ENCODE measurements at places on chromosomes 6 and 20. TPM values are rescaled to one million over a fixed set of nuclear protein-coding genes. Genes with fewer than 3 reads are reported as not detected.

GRCh38 chr20:52275181-52275691, 83.7 kb upstream of the ZFP64 start:
- DNase-seq, result no peak

GRCh38 chr6:22550971-22551670, 18.2 kb upstream of the HDGFL1 start:
- DNase-seq, result no peak

DNA sequence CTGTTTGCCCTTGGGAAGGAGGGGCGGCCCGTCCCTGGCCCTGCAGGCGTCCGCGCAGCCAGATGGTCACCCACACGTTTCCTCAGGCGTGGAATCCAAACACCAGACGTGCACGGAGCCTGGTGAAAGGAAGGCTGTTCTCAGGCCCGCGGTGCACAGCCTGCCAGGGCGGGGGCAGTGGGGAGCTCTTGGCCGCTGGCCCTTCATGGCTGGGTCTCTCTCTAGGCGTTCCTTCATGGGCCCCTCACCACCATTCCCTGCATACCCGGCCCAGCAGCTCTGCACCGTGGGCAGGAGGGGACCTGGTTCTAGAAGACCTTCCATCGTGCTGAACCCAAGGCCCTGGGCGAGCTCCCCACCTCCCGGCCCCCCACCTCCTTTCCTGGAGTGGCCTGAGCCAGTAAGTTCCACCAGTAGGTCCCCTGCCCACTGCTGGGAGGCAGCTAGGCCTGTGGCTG, 30.4 kb upstream of the SMOC2 start:
- no peak for DNase-seq

GRCh38 chr6:116697480-116697879, 16.5 kb downstream of the KPNA5 start:
- no peak for DNase-seq

DNA sequence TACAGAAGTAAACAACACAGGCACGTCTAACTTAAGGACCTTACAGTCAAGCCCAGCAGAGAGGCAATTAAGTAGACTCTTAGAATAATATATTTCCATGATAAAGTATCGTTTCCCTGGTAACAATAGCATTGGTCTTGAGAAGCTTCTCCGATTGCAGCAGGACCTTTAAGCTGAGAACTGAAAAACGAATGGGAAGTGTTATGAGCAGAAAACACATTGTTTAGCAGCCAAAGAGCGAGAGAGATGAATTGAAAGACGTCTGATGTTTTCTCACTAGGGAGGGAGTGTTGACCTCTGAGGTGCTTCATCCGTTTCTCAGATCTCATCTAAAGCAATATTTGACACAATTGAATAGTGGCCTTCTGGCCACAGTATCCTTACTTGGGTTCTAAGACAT, 855 bp downstream of the BYSL start:
- DNase-seq, result no peak

DNA sequence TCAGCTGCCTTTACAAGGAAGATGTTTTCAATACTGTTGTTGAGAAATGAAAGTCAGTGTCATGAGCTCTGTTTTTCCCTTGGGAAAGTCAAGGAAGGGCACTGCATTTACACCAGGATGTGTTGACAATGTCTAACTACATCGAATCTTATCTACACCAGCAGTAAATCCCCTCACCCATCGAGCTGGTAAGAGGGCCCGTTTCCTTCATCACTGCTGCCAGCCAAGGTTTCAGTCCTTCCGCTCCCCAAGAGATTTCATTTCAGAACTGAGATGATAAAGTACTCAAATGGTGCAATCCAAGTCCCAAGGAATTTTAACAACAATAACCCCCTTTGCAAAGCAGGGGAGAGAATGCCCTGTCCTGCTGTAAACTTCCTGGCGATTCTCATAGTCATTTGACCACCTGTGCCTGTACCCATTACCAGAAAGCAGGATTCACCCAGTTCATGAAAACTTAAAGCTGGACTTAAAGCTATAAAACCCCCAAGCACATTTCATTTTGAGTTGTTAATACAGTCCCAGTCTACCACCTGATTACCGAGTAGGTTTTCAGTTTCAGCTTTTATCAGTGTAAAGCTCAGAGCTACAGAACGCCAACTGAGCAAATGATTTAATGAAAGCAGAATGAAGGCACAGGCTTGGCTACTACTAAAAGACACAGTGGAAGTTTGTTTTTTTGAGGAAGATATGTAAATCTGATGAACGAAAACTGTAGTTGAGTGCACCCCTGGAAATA, 122.5 kb upstream of the TAB2 start:
- no peak for DNase-seq

DNA sequence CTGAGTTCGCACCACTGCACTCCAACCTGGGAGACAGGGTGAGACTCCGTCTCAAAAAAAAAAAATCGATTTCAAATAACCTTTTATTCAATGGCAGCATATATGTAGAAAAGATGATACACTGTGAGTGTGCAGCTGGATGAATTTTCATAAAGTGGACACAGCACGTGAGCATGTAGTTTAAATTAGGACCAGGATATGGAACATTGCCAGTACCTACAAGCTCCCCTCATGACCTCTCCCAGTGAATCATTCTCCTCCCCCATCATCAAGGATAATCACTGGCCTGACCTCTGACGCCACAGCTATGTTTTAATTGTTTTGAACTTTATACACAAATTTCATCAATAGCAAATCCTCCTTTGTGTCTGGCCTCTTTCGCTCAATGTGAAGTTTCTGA, 53.8 kb upstream of the HDAC2 start:
- peak; percentile 11 for DNase-seq

- DNase-seq, result no peak
These were observed 17.3 kb downstream of the BMP2 start for GRCh38 chr20:6784767-6785166.

GRCh38 chr6:109793792-109794191, 102.7 kb downstream of the FIG4 start:
- DNase-seq, result peak; percentile 90

DNA sequence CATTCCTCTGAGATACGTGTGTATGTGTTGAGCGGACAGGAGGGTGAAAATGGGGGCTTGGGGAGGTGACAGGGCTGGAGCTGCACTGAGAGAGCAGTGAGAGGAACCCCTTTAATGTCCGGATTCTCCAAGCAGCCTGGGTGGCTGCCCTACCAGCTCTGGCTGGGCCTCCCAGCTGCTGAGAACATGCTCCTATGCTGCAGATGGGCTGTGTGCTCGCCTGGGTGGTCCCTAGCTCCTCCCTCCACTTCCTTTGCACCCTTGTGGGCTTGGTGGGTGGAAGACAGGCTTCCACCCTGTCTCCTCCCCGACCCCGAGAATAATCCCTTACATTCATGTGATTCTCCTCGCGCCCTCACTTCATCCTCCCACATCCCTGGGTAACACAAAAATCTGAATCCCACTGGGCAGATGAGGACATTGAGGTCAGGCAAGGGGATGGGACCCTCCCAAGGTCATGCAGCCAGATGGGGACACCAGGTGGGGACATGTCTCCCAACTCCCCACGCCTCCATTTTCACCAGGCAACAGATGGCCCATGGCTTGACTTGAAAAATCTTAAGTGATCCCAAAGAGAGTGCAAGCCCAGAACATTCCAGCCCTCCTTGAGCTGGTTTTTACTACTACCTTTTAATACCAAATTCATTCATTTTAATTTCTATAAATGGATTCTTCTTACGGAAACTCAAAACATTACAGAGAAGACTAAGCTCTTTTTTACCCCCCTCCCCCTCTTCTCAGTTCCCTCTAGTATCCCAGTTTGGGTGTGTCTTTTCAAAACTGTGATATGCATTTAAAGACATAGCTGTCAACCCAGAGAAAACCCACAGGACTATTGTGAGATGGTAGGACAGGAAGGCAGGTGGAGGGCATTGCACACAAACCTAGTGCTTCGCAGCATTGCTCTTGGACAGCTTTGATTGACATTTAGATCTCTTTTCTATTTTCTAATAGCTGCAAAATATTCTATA, 5.0 kb upstream of the PDRG1 start:
- no peak for DNase-seq

DNA sequence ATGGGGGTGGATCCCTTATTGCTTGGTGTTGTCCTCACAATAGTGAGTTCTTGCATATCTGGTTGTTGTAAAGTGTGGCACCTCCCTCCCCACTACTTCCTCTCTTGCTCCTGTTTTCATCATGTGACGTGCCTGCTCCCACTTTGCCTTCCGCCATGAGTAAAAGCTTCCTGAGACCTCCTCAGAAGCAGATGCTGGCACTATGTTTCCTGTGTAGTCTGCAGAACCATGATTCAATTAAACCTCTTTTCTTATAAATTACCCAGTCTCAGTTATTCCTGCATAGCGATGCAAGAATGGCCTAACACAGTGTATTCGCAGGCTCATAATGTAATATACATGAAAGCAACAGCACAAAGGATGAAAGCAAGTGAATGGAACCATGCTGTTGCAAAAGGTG, 28.4 kb upstream of the ANKRD60 start:
- no peak for DNase-seq

- peak; percentile 64 for DNase-seq
These were observed at the start of gene CNR1 for GRCh38 chr6:88165844-88166492. CNR1 (minus strand) TSS chr6:88166347; CDS start chr6:88145274, 21,073 bp downstream.

- no peak for DNase-seq
These were observed 256.6 kb downstream of the PLCB1 start for GRCh38 chr20:8388707-8389106.

- DNase-seq, result no peak
These were observed 5.6 kb upstream of the ZNF831 start for GRCh38 chr20:59157961-59158541.

DNA sequence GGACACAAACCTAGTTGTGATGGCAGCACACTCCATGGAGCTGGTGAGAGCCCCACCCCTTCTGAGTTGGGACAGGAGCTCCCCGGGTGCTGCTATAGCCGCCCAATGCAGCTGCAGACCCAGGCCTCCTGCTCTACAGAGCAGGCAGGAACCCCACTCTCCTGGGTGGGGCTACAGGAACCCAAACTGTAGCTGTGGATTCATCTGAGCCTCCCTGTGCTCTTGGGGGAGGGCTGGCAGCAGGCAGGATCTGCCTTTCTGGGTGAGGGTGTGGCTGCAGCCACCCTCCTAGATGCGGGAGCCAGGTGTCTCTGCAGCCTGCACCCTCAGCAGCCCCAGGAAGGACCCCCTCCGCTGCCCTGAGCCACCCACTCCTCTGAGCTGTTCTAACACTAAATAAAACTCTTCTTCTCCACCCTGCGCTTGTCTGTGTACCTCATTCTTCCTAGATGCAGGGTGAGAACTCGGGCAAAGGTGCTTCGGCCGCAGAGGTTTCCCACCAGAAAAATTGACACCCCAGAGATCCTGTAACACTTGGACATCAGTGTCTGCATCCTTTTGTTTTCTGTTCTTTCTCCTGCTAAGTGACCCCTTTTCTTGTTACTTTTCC, 55.2 kb upstream of the KIF13A start:
- DNase-seq, result no peak

- DNase-seq, result no peak
These were observed 137.3 kb downstream of the HDGFL1 start for GRCh38 chr6:22706651-22707050.

- DNase-seq, result no peak
These were observed 2.9 kb downstream of the FRK start for GRCh38 chr6:116057766-116058165.

- peak; percentile 87 for DNase-seq
These were observed at the start of gene PKIG for GRCh38 chr20:44582311-44583025. PKIG (plus strand) TSS chr20:44582579; CDS start chr20:44614557, 31,978 bp downstream.

DNA sequence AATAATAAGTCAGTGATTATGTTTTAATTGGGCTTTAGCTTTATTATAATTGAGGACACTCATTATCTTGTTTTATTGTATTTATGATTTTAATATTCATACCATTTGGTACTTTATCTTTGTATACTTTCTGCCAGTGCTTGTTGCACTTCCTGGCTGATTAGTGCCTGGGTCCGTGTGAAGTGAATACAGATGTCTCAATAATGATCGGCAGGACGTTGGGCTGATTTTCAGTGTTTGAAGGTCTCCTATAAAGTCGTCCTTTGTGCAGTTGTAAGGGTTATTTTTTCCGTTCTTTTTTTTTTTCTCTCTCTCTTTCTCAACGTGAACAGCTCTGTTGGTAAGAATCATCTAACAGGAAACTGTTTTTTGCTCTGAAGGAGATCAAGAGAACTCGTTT, 450.0 kb upstream of the POU3F2 start:
- no peak for DNase-seq

DNA sequence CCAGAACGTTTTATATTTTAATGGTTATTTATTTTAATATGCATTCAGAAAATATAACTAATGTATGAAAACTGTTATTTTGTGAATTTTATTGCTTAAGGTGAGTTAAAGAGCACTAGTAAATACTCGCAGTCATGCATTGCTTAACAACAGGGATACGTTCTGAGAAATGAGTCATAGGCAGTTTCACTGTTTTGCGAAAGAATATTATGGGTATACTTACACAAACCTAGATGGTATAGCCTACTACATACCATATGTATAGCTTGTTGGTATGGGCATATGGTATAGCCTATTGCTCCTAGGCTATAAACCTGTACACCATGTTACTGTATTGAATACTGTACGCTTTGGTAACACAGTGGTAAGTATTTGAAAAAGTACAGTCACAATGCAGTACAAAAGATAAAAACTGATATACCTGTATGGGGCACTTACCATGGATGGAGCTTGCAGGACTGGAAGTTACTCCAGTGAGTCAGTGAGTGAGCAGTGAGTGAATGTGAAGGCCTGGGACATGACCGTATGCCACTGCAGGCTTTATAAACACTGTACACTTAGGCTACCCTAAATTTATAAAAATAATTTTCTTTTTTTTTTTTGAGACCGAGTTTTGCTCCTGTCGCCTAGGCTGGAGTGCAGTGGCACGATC, 38.5 kb downstream of the ARFGEF2 start:
- DNase-seq, result no peak

GRCh38 chr20:62678553-62678952, 30.1 kb upstream of the NTSR1 start:
- DNase-seq, result no peak

Gene SNAP25
- 0.80 TPM for total RNA-seq

Gene FANCE
- total RNA-seq, result 25.8 TPM

Gene ADGRB3
- total RNA-seq, result under 0.01 TPM

Gene KHDRBS2
- total RNA-seq, result not detected

Gene TMEM217
- total RNA-seq, result 0.40 TPM

Gene TP53TG5
- total RNA-seq, result not detected

Gene OPRL1
- 0.51 TPM for total RNA-seq

Measured in Daoy (cell line).